ENCODE measurements at places on chromosomes 4 and X. TPM values are rescaled to one million over a fixed set of nuclear protein-coding genes. Genes with fewer than 3 reads are reported as not detected.

SERTM2 gene
- polyA plus RNA-seq: not detected

L1CAM gene
- polyA plus RNA-seq: 2.6 TPM

SCLT1 gene
- 7.8 TPM for polyA plus RNA-seq

DNA sequence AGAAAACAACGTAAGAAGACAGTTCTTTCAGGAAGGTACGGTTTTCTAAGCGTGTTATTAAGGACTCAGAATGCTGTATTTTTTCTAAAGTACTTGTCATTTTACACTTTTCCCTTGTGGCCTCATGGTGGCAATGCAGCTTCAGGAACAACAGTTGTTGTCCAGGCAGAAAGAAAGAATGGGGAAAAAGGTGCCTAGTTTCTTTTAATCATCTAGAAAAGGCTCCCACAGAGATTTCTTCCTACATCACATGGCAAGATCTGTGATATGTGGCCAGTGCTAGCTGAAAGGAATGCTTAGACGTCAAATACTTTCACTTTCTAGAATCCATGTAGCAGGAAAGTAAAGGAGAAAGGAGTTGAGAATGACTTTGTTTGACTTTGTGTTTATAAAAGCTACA, 49.0 kb upstream of the TRAM1L1 start:
- no peak for DNase-seq

- no peak for DNase-seq
Observed at GRCh38 chr4:153823483-153823882, 34.6 kb upstream of the SFRP2 start.

GRCh38 chr4:5804656-5805055, 88.2 kb downstream of the CRMP1 start:
- DNase-seq: no peak

DNA sequence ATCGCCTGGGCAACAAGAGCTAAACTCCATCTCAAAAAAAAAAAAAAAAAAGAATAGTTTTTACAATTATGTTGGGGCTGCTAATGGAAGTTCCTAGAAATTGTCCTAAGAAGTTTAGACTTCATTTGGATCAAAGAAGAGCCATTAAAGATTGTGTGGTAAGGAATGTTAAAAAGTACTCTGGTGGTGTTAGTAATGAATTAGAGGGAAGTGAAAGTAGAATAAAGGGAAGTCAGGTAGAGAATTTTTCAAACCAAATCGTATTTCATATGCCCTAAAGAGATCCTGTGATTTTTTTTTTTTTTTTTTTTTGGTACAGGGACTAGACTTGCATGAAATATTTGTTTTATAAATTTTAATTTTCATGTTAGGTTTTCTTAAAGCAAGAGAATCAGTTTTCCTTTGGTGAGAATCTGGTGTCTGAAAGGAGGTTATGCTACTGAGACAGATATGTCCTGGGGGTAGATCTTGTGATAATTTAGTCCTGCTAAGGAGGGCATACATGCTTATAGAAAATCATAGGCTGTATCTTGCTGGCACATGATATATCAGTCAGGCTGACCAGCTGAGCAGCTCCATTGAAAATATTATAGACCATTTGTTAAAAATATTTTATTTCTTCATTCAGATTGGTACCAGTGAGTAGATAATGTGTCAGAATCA, 10.7 kb downstream of the SEC24B start:
- no peak for DNase-seq

- no peak for DNase-seq
Observed at GRCh38 chr4:54440394-54441136, 211.5 kb downstream of the PDGFRA start.

DNA sequence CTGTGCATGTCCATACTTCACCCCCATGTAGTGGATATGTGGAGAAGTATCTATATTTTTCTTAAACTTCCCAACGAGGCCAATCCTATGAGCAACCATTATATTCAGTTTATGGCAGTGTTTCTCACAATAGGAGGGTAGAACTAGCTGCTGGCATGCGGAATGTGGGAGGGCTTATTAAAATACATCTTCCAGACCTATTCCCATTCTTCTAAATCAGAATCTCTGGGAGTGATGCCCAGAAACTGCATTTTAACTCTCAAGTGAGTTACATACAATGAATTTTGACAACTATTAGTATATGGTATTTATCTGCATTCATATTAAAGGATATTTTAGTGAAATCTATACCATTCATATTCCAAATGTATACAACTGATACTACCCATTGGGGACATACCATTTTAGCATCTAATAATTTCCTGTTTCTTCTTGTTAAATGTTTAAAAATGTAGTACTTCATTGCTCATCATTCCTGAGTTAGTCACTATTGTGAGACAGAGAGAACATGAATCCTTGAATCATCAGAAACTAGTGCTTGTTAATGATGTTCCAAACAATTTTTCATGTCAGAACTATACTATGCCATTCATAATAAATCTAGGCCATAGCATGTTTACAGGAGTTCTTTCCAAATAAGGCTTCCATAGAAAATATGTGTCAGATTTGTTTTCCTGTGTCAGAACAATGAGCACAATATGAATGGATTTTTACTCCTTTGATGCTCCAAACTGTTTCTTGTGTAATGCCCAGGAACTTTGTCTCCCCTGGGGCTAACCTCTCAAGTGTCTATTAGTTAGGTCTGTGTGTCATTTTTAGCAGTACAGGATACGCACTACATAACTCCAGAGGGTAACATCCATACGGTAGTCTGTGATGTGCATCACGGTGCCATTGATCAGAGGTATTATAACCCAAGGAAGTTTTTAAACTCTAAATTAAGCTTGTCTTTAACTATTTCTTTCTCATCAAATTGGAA, 198.8 kb upstream of the BMP3 start:
- no peak for DNase-seq

DNA sequence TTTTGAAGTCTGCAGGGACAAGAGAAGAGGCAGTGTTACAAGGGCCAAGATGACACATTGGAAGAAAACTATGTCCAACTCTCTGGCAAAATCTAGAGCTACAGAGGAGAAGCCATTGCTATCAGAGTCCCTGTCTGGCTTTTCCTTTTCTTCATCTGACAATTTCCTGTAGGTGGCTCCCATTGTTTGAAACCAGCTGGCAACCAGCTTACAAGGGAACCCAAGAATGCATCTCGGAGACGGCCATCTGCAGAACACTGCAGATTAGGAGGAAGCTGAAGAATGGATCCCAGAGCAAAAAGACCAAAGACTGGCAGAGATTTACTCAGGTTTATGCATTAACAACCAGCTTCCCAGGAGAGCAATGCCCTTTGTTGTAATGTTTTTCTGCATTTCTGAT, 216.2 kb upstream of the CTSO start:
- DNase-seq: no peak

DNA sequence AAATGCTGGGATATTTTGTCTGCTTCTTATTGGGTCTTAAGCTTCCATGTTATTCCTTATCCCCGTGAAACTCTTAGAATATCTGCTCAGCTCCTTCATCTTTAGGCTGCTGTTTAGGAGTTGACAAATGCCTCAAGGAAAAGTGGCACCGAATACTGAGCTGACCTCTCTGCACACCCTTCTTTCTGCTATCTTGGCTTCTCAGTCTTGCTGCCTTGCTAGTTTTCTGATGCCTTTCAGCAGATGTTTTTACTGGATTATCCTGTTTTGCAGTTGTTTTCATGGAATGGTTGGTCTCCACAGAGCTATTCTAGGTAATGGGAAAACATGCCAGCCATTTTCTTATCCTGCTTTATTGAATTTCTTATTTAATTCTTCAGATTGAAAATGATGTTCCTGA, 86.3 kb downstream of the GYPE start:
- no peak for DNase-seq

- peak; percentile 5 for DNase-seq
Observed at GRCh38 chrX:134026565-134027311, 41.3 kb upstream of the GPC3 start.

GRCh38 chr4:176377780-176378179, 58.0 kb downstream of the SPCS3 start:
- no peak for DNase-seq

- no peak for DNase-seq
Observed at GRCh38 chr4:105815701-105816100, 79.6 kb upstream of the NPNT start.

DNA sequence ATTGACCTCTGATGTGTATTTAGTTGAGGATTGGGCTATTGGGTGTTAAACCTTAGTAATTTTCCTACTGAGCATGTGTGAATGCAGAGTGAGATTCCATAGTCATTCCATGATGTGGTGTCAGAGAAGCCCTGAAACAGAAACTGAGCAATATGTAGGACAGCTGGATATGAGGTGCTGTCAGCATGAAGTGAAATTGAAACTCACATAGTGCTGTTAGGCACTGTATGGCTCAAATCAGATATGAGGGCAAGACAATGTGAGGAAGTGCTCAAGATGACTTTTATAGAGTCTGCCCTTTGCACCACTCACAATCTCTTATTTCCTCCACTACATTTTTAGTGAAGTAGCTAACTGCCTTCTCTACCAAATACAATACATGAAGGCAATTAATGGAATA, 188.3 kb downstream of the SH3BGRL start:
- DNase-seq: no peak

GRCh38 chr4:17013382-17014006, 115.0 kb upstream of the LDB2 start:
- DNase-seq: no peak

DNA sequence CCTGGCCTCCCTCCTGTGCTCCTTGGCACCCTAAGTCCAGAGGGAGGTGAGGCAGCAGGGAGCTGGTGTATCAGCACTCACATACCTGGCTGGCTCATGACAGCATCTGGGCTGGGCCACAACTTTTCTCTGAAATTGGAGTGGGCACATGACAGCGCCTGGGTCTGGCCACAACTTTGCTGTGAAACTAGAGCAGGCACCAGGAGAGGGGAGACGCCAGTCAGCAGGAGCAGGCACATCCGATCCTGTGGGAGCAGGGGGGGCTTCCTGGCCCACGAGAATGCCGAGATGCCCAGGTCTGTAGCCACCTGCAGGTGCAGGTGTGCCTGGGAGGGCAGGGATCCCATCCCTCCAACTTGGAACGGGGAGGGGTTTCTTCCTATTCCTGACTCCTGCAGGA, 69.7 kb upstream of the PPP3CA start:
- DNase-seq: no peak
